ENCODE measurements at places on chromosomes 11 and 22.

DNA sequence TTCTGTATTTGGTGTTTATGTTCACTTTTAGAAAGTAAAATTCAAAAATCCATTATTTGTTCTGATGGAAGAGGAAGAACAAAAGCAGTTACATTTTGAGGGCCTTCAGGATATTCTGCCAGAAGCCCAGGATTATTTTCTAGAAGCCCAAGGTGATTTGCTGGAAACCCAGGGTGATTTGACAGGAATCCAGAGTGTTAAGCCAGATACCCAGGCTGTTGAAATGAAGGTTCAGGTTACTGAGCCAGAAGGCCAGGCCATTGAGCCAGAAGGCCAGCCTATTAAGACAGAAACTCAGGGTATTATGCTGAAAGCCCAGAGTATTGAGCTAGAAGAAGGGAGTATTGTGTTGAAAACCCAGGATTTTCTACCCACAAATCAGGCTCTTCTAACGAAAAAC, 33.1 kb downstream of the CCDC15 start:
- no peak for DNase-seq

DNA sequence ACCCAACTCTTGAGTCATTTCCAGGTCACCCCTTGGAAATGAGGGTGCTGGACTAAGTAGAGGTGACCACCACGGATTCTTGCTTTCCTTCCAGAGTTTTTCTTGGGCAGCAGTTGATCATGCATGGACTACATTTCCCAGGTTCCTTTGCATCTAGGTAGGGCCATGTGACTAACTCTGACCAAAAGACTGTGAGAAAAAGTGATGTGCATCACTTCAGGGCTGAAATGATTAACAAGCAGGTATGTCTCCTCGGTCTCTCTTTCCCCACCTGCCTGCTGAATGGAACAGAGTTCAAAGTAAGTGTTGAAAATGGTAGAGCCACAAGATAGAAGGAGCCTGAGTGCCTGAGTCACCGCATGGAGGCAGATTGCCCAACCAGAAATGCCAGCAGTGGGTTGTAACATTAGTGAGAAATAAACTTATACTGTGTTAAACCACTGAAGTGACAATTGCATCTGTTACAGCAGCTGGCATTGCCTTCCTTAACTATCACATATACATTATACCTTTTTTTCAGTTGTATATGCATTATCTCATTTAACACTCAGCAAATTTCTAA, 113.5 kb downstream of the MN1 start:
- DNase-seq: no peak

DNA sequence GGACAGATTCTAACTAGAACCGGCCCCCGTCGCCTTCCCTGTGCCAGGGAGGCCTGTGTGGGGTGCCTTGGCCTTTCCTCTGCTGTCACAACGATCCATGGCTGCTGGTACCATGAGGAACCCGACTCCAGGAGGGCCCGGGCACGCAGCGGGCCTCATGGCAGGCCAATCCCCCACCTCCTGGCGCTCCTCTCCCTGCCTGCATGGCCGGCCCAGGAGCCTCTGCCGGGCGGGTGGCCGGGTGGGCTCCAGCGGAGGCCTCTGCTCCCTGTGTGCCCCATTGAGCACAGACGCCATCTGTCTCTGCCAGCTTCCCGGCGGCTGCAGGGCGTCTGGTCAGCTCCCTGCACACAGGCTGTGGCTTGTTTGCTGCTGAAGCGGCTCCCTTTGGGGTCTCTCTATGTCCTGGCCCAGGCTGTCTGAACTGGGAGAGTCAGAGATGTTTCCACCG, 86.5 kb downstream of the MYEOV start:
- no peak for DNase-seq

DNA sequence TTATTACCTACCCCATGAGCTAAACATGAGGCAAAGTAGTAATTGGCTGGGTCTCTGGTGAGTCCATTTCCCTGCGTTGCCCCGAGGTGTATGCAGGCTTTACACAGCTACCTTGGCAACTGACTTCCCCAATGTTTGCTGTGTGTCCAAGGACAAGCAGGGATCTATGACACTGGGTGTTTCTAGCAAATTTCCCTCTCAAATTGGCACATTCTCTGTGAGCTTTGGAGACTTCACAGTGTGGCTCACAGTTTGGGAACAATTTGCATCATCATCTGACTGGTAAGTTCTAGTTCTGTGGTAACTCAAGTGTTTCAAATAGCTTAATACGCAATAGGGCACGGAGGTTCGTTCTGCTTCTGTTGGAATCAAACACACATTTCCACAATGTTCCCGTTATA, 12.5 kb downstream of the NNMT start:
- no peak for DNase-seq

DNA sequence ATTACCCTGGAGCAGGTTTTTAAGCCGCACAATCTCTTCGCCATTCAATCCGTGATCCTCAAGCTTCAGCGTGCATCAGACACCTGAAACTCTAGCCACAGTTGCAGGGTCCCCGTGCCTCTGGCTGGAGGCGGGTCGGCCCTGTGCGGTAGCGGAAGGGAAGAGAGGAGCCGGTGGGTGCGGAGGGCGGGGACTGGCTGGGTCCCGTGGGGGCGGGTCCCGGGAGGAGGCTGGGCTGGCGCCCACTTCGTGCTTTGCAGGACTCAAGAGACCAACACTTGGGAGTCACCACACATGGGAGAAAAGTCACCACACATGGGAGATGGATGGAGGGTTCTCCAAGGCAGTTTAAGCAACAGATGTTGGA, 772 bp downstream of the C22orf15 start:
- DNase-seq: peak; percentile 36

GRCh38 chr11:68958211-68958610, 22.6 kb downstream of the MRGPRD start:
- no peak for DNase-seq

DNA sequence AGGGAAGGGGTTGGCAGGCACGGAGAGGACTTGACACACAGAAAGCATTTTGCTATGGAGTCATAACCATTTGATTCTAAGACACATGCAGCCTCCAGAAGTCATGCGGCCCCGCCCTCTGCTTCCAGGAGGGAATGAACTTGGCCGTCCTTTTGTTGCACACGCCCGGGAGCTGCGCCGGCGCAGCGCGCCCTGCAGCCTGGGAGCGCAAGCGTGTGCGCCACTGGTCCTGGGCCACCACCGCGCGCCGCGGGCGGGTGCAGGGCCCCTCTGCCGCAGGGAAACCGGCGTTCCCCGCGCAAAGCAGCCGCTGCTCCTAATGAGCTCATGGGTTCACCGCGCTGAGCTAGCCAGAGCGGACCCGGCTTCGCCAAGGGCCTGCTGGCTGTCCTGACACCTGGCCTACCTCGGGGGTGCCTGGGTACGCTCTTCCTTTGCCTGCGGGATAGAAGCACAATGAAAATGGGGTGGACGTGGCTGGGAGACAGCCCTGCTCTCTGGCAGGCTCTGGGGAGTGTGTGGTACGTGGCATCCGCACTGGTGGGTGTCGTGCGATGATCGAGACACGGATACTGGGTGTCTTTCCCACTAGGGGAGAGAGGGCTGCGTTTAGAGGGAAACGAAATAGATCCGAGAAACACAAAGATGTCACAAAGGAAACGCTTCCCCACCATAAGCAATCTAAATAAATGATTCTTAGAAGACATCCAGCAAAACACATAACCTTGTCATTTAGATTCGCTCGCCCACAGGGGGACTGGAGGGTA, 669 bp downstream of the MICAL3 start:
- no peak for DNase-seq

- DNase-seq: no peak
Observed at GRCh38 chr22:21650823-21651520, 8.9 kb downstream of the SDF2L1 start.

- DNase-seq: no peak
Observed at GRCh38 chr22:42626951-42627625, 12.4 kb upstream of the POLDIP3 start.

- no peak for DNase-seq
Observed at GRCh38 chr22:45429424-45429823, 15.9 kb downstream of the RIBC2 start.

- no peak for DNase-seq
Observed at GRCh38 chr11:93017821-93018690, 48.6 kb downstream of the MTNR1B start.

GRCh38 chr11:35103366-35104208, 35.4 kb upstream of the CD44 start:
- no peak for DNase-seq

DNA sequence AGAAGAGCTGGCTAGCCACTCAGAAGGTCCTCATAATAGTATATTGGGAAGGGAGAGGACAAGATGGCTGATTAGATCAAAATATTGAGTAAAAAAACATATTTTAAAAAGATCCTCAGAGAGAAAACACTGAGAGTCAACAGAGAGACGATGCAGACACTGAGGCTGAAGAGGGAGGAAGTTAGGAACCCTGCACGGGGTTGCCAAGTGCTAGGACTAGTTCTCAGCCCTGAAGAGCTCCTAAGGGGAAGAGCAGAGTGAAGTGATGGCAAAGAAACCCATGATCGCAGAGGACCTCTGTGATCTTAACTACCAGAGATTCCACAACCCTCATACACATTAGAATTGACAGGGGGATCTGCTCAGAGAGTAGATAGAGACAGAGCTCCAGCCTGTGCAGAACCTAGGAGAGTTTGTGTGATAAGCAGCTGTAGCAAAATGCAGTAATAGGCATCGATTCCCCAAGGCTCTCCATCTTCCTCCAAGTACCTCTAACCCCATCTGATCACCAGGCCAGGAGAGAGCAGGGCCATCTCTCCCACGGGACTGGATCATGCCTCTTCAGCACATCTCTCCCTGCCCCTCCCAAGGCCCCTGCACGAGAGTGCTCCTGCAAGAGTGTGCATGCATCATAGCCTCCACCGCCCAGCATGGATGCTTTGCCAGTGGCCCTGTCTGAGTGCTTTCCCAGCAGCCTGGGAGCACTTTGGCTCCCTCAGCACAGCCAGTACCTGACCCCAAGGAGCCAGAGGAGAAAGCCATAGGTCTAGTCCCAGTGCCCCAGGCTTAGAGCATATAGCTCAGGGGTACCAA, 41.2 kb upstream of the ARL14EP start:
- no peak for DNase-seq

GRCh38 chr22:40401532-40401931, 31.1 kb downstream of the SGSM3 start:
- peak; percentile 14 for DNase-seq

DNA sequence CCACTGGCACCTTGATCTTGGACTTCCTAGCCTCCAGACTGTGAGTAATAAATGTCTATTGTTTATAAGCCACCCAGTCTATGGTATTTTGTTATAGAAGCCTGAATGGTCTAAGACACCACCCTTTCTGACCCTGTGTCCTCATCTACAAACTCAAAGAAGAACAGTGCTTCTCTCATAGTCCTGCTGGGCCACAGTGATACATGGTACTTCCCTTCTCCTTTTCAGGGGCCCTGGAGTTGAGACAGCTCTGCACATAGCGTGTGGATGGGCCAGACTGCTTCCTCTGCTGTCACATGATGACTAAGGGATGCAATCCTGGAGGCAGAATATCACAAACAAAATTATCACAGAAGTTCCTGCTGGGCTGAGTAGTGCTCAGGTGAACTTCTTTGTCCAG, 5.0 kb downstream of the KCNJ11 start:
- DNase-seq: no peak

DNA sequence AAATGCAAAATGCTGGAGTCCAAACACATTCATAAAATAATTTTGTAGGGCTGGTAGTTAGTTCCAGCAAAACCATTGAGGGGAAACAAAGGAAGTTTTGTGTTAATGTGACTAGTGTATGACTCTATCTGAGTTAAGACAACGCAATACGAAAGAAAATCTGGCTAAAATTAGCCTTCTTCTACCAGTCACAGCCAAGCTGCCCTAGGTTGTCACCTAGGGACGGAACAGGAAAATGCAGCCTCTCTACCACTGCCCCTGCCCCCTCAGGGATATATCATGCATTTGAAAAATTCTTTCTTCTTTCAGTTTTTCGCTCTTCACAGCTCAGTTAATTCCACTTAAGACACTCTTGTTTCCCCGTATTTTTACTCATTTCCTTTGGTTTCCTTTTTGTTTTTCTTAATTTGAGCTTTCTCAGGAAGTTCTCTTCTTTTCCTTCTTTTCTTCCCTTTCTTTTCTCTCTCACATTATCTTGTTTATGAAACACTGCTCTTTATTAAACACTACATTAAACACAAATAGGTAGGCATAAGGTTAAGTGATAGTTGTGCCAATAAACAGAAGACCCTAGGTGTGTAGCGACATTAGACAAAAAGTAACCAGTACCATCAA, 30.6 kb downstream of the KIRREL3 start:
- DNase-seq: no peak

GRCh38 chr11:134477486-134477885, 65.4 kb upstream of the B3GAT1 start:
- DNase-seq: no peak

DNA sequence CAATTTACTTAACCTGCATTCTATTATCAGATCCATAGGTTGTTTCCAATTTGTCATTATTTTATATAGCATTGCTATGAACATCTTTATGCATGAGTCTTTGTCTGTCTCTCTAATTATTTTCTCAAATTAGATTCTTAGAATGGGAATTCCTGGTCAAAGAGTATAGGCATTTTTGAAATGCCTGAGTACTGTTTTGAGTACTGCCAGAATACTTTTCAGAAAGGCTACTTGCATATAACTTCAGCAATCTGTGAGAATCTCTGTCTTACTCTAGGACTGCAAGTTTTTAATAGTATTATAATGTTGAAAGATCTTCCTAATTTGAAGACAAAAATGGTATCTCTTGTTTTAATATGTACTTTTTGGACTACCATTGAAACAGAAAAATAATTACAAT, 56.6 kb downstream of the KCNC1 start:
- no peak for DNase-seq

- DNase-seq: no peak
Observed at GRCh38 chr11:78635814-78636506, 61.3 kb upstream of the NARS2 start.

GRCh38 chr22:43343262-43343669, at the start of gene SCUBE1:
Gene SCUBE1, minus strand, starts transcription at chr22:43343372. Its CDS starts 111 bp downstream, at chr22:43343261.
- peak; percentile 16 for DNase-seq

DNA sequence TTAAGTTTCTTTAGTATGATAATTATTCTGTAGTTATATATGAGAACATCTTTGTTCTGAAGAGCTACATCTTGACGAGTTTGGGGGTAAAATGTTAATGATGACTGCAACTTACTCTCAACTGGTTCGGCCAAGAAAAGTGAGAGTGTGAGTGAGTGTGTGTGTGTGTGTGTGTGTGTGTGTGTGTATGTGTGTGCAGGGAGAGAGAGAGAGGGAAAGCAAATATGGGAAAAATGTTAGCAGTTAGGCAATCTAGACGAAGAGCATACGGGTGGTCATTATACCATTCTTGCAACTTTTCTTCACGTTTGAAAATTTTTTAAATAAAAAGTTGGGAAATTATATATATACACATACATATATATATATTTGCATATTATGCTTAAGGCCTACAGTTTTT, 18.3 kb upstream of the TMEM41B start:
- no peak for DNase-seq

GRCh38 chr11:1119604-1120146, 38.1 kb upstream of the MUC5AC start:
- no peak for DNase-seq

Measured in stimulated activated CD8-positive, alpha-beta memory T cell treated with anti-CD3 and anti-CD28 coated beads, Interleukin-2, amount 100 ng/mL, for 1 hour (primary cell).